ENCODE measurements at places on chromosomes 3 and 15. TPM values are rescaled to one million over a fixed set of nuclear protein-coding genes. Genes with fewer than 3 reads are reported as not detected.
A peak's percentile ranks its signal among the peaks of the same experiment; 100 is the strongest.

DNA sequence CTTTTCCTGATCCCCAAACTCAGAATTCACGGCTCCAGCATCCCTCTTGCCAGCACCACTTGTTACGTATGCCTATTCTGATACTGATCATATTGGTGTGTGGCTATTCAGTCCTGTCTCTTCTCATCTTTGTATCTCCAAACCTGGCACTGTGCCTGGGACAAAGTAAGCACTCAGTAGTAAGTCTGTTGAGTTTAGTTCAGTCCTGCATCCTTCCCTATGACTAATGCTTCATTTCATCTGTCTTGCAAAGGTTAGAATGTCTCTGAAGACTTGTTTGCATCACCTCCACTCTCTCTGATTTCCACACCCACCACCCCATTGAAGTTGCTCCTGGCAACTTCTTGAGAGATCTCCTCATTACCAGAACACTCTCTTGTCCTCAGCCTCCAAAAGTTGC, 80.3 kb downstream of the HMG20A start:
- no peak for DNase-seq

The GP5 gene
- polyA plus RNA-seq, result 1.5 TPM

GRCh38 chr3:60186359-60186758, 1064.9 kb downstream of the FHIT start:
- DNase-seq, result no peak

- no peak for DNase-seq
These were observed 567.3 kb upstream of the ZNF385D start for GRCh38 chr3:22318325-22318724.

DNA sequence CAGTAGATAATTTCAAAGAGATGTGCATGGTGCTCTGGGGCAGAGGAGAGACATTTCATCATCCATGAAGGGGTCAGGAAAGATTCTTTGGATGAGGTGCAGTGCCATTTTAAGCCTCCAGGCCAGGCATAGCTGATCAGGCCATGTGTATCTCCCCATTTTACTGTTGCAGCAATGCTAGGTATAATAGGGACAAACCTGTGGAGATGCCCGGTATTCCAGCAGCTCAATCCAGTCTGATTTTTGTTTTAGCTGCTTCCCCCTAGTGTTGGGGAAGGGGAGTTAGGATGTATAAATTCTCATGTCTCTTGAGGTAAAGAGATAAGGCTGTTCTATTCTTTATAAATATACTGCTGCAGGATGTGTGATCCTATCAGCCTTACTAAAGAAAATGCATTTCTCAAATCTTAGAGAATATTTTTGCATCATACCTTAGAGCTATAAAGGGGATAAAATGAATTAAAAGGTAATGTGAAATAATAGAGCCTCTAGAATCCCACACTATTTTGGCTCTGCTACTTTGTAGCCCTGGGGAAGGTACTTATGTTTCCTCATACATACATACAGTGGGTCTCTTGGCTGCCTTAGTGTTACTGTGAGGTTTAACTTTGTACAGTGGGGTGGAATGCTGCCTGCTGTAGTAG, 5.2 kb downstream of the CDV3 start:
- peak; percentile 25 for DNase-seq

The NFKBIZ gene
- polyA plus RNA-seq, result 25.8 TPM

DNA sequence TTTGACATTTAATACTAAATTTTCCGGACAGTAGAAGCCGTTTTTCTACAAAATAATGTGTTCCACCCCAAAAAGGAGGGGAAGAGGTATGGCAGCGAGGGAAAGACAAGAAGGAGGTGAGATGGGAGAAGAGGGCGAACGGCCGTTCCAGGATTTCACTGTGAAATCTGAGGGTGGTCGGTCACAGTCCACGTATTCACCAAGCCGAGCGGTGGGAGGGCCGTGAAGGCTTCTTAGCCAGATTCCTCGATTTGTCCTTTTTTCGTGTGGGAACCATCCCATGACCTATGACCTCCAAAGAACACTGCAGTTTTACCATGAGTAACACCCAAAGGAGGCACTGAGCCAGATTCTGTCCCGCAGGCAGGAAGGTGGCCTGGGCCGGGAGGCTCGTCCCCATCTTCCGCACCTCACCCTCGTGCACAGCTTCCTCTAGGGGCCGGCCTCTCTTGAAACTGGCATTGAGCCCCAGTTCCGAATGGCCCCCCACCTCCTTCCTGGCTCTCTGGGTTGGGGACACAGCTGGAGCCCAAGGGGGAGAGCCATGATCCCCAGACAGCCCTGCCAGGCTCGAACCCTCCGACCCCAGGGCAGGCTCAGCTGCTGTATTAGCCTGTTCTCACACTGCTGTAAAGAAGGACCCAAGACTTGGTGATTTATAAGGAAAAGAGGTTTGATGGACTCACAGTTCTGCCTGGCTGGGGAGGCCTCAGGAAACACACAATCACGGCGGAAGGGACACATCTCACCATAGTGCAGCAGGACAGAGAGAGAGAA, 23.7 kb downstream of the XXYLT1 start:
- no peak for DNase-seq

GRCh38 chr15:79640206-79640605, 208.1 kb downstream of the MINAR1 start:
- no peak for DNase-seq

DNA sequence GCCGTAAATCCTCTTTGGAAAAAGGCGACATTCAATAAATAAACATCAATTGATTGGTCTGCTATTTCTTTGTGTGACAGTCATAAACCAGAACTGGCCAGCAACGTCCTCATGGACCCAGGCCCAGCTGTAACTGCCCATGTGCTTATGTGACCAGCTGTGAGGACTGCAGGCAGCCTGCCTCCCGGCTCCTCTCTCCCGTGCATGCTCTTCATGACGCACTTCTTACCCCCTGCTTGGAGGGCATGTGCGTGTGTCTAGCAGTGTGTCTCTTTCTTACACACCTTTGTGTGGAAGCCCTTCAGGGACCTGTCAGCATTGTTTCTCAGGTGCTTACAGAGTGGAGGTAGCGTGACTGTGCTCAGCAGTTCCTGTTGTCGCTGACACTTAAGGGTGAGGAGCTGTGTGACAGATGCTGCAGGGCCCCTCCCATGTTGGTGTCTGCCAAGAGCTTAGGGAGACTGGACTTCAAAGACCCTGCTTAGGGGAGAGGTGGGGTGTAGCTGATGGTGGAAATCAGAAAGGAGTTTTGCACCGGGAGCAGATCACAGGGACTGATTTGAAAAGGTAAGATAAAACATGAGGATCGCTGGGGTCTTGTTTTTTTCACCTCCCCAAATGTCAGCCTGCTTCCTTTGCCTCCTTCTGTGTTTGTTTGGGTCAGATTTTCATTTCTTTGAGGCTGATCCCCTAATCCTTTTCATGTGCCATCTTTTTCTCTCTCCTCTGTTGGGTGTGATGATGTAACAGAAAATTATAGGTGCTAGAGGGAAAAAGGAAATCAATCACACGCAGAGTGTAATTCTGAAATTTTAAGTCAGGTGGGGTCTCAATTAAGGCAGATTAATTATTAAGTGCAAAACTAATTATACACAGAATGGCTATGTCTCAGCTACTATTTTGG, 2.1 kb downstream of the PODXL2 start:
- DNase-seq, result peak; percentile 34

The GUCA1C gene
- not detected for polyA plus RNA-seq

- DNase-seq, result no peak
These were observed 108.5 kb downstream of the LRRC28 start for GRCh38 chr15:99359769-99360168.

- peak; percentile 63 for DNase-seq
These were observed 31.9 kb upstream of the RAB6B start for GRCh38 chr3:133927540-133928066.

- no peak for DNase-seq
These were observed 263.6 kb upstream of the ALCAM start for GRCh38 chr3:105103139-105103538.

DNA sequence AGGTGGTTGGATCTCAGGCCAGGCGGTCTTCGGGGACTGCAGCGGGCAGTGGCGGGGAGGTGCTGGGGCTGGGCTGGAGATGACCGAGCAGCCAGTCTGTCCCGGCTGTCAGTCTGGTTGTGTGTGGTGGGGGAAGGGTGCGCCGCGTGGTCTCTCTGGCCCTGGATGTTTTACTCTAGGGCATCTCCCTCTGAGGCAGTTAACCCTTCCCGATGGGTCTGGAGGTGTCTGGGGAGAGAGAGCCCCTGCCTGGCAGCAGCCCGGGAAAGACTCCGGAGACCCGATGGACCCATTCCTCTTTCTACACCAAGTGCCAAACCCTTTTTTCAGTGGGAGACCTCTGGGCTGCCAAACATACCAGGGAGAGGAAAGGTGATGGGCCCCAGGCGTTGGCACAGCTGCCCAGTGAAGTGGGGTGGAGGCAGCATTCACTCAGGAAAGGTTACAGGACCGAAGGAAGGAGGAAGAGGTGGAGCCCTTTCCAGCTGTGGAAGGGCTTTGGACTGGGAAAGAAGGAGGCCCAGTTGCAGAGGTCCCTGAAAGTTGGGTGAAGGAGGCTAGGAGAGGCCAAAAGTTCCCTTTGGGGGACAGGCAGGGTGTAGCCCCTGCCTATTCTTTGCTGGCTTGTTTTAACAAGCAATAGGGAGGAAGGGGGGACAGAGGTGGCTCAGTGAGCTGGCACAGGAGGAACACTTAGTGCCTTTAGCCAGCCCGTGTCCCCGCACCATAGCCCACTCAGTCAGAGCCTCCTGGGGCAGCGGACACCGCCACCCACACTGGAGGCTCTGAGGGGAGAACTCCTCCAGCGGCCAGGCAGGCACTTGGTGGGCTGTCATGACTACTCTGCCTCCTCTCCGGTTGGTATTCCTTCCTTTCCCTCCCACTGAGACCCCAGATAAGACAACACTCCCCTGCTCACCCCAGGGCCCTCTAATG, 2.7 kb upstream of the BAHD1 start:
- no peak for DNase-seq

DNA sequence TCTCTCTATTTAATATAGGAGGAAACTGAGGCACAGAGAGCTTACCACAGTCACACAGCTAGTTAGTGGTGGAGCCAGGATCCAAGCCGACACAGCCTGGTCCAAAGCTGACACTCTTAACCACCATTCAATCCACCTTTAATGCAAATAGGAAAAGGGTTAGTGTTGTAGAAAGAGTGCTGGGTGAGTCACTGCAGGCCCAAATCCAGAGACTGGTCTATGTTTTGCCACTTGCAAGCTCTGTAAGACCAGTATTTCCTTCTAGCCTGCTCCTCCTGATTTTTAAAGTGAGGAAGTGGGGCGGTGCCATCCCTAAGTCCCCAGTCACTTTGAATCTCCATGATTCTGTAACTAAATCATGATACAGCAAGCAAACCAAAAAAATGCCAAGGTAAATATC, 111.0 kb downstream of the MECOM start:
- no peak for DNase-seq

The PCSK6 gene
- polyA plus RNA-seq, result 0.33 TPM

GRCh38 chr3:188692700-188693099, 479.1 kb upstream of the TPRG1 start:
- DNase-seq, result no peak

DNA sequence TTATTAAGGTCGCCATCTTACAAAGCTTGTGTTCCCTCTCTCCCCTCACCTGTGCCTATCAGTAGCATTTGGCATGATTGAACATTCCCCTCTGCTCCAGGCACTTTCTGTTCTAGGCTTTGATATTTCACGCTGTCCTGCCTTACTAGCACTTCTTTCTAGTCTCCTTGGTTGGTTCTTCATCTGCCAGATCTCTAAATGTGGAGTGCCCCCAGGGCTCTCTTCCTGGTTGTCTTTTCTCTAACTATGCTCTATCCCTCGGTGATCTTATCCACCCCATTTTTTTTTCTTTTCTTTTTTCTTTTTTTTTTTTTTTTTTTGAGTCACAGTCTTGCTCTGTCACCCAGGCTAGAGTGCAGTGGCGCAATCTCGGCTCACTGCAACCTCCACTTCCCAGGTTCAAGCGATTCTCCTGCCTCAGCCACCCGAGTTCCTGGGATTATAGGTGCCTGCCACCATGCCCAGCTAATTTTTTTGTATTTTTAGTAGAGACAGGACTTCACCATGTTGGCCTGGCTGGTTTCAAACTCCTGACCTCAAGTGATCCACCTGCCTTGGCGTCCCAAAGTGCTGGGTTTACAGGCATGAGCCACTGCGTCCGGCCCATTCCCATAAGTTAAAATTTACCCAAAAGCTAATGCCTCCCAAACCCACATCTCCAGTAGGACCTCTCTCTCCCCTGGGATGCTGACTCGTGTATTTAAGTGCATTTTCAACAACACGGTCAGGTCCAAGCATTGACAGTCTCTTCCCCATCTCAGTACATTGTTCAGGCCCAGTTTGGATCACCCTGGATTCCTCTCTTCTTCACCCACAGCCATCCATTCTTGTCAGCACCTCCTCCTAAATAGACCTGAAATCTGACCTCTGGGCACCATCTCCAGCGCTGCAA, 5.2 kb downstream of the NUSAP1 start:
- DNase-seq, result no peak

GRCh38 chr3:12193485-12194165, 34.9 kb upstream of the TIMP4 start:
- no peak for DNase-seq

The CHDH gene
- 1.3 TPM for polyA plus RNA-seq

- DNase-seq, result peak; percentile 19
These were observed 21.2 kb downstream of the IGSF10 start for GRCh38 chr3:151439652-151440125.

The CCRL2 gene
- 2.2 TPM for polyA plus RNA-seq

GRCh38 chr3:195794708-195795107, 17.0 kb downstream of the MUC4 start:
- DNase-seq, result no peak

DNA sequence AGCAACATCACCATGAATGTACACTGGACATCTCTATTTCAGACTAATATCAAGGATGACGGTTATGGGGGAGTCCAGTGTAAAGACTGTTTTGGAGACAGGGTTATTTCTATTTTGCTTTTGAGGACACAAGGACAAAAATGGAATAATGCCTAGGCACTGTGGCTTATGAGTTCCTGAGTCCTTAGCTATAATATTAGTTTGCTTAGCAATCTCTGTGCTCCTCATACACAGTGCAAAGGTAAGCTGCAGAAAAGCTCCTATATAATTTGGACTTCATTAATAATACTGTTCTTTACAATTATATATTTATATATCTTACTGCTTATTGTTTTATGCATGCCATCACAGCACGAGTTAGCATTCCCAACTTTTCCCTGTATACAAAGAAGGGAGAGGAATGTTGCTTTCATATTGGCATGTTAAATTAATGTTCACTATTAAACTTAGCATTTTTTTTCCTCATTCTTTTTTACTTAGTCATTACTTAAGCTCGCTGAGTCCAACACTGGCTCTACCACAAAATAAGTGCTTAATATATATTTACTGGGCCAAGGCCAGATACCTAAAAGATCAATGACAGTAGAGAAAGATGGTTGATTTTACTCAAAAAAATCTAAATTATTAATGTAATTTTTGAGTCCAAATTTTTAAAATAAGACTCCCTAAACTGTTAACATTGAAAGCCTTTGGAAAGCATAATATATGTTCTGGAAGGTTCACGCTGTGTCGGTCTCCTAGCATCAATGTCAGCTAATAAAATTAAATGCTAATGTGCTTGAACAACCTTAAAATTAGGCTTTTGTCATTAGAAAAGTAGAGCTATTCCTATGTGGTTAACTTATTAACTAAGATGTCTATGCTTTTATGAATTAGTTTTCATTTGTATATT, 13.8 kb downstream of the THBS1 start:
- no peak for DNase-seq

The MSL2 gene
- polyA plus RNA-seq, result 31.2 TPM

Data from CD4-positive, CD25-positive, alpha-beta regulatory T cell (primary cell).